GM23338 (cell line): ENCODE measurements at places on chromosomes 12 and 14.
A peak's percentile ranks its signal among the peaks of the same experiment; 100 is the strongest.

- DNase-seq: no peak
Observed at GRCh38 chr14:85471744-85472143, 58.2 kb upstream of the FLRT2 start.

DNA sequence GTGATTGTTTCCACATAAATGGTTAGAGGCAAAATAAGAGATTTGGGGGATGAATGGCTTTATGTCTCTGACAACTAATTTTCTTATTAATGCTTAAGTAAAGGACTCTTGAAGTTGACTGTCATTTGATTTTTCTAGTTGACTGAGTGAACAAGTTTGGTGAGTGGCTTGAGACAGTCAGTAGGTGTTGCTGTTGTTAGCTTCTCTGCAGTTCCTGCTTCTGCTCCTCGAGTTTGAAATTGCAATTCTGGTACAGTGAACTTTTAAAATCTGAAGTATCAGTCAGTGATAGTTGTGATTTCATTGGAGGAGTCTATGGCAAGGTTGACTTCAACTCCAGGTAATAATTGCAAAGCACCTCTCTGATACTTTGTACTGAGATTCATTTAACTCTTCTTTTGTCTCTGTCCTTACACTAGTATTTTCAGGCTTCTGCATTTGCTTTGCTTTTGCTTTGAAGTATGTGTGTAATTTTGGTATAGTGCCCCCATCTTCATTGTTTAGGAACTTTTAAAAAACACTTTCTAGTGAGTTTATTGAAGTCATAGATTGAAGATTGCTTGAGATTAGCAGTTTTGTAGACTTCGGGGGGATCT lies 415.5 kb downstream of the PCNX1 start:
- DNase-seq: no peak

DNA sequence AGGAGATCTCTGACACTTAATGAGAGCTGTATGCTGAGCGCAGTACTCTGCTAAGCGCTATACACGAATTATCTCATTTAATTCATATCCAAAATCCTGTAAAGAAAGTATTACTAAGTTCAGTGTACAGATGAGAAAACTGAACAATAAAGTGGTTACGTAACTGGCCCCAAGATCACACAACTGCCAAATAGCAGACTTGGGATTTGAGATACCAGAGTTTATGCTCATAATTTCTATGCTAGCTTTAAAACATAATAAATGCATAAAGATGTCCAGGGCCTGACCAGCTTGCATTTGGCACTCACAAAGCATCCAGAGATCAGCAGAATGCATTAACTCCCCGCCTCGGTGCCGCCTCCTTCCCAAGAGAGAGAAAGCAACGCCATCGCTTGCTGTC lies 83.2 kb upstream of the PWP1 start:
- DNase-seq: no peak

- DNase-seq: no peak
Observed at GRCh38 chr12:92295523-92295922, 149.9 kb upstream of the BTG1 start.

GRCh38 chr12:53224897-53225634 lies 6.9 kb downstream of the RARG start:
- peak; percentile 33 for DNase-seq

- no peak for DNase-seq
Observed at GRCh38 chr14:54665946-54666345, 99.0 kb downstream of the SAMD4A start.

DNA sequence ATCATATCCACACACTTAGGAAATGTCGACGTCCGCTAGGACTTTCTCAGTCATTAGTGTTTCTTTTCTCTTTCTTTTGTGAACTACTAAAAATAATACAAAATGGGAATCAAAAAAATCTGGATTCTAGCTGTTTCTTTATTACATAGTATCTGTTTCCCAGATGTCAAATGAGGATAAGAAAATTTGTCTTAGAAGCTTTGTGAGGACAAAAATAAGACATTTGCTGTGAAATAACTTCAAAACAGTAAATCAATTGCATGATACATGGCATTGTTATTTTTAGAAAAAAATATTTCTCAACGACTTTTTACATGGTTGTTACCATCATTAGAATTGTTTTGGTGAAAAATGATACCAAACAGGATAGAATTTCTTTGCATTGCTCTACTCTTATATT lies 71.4 kb upstream of the IFNG-AS1 start:
- DNase-seq: no peak

DNA sequence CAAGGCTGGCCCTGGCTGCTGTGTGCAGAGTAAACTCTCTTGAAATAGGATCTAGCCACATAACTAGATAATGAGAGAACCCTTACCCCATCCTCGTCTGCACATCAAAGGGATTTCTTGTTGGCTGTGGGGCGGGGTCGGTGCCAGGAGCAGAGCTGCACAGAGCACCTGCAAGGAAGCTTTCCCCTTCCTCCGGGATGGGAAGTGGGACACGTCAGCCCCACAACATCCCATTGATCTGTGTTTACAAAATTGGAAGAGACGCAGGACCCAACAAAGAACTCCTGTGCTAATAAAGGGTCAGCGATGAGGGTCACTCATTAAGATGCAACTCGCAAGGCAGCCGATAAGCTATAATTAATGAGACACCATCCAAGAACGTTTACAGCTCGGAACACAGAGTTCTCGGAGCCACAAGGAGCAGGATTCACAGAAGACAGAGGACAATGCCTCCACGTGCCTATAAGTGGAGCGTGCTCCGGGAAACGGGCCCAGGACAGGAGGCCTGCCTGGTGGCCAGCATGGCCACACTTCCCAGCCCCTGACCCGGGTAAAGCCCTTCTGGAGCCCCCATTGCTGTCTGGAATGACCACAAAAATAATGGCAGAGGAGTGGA lies 171.5 kb downstream of the SLC15A4 start:
- no peak for DNase-seq

GRCh38 chr14:76309572-76310162 lies 66.3 kb upstream of the ESRRB start:
- DNase-seq: no peak

DNA sequence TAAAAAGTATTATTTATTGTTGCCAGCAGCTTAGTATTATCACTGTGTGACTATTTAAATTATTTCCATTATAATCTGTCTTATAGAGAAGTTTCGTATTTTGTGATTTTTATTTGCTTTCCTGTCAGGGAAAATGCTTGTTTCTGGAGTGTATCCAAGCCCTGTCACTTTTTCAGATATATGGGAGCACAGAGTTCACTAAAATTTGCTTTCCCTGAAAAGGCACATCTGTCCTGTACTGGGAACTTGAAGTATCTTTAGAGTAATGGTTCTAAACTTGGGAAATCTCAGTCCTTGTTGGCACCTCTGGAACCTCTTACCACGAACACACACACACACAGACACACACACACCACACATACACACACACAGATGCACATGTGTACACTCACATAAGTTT lies 39.3 kb upstream of the SSTR1 start:
- DNase-seq: no peak

GRCh38 chr12:15726027-15726877 lies 62.9 kb downstream of the EPS8 start:
- no peak for DNase-seq

DNA sequence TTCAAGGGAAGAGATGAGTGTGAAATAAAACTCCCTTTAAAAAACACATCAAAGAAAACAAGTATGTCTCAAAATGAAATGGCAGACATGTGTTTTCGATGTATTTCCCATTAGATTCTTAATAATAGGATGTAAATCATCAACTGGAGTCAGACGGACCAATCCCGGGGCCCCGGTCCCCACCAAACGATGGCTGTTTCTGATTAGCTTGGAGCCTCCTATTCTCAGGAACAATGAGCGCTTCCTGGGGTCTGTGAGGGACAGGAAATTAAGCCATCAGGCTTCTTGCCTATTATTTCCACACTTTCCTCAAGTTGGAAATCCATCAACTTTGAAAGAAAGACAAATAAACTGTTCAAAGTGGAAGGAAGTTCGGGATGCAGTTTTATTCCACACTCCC lies 179.4 kb downstream of the EFCAB11 start:
- DNase-seq: no peak

- no peak for DNase-seq
Observed at GRCh38 chr12:79326663-79327062, 364.1 kb downstream of the PAWR start.

DNA sequence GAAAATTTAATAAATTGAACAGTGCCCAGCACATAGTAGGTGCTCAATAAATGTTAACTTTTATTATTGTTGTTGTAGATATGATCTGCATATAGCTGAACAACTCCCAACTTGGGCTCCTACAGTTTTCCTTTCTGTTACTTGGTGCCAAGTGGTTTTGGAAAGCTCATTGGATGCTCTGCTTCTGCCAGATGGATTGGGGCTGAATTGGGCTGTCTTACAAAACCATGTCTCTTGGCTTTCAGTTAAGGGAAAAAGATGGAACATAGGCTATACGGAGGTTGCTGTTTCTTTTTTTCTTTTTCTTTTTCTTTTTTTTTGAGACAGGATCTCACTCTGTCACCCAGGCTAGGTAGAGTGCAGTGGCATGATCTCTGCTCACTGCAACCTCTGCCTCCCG lies 140.7 kb upstream of the PWP1 start:
- DNase-seq: no peak

DNA sequence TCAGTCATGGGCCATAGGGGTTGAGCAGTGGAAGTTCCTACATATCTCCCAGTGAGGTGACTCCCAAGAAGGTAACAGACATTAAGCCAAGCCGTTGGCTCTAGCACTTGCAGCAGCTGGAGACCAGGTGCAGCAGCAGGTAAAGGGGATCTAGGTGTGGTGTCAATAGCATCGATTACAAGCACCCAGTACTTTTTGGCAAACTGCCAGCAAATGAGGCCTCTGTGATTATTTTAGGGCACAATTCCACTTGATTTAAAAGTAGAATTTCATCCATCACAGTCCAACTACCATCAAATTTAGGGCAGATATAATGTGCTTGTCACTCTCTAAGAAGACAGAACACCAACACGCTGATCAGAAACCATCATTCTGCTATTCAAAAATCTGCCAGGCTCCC lies 224.1 kb upstream of the EGLN3 start:
- DNase-seq: no peak

DNA sequence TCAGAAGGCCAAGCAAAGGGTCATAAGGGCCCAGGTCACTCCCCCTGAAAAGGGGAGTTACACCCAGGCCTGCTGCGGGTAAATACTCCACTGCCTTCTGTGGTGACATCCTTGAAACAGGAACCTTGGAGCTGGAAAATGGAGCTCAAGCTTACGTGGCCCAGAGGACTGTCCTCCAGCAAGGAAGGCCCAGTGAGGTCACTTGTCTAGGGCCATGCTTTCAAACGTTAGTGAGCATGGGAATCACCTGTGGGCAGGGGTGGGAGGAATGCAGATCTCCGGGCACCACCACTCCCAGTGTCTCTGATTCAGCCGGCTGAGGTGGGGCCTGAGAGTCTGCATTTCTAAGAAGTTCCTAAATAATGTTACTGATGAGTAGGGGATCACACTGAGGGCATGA lies 140.5 kb upstream of the CCND2 start:
- DNase-seq: no peak

- DNase-seq: peak; percentile 43
Observed at GRCh38 chr12:121926874-121927706, 8.7 kb downstream of the CFAP251 start.

DNA sequence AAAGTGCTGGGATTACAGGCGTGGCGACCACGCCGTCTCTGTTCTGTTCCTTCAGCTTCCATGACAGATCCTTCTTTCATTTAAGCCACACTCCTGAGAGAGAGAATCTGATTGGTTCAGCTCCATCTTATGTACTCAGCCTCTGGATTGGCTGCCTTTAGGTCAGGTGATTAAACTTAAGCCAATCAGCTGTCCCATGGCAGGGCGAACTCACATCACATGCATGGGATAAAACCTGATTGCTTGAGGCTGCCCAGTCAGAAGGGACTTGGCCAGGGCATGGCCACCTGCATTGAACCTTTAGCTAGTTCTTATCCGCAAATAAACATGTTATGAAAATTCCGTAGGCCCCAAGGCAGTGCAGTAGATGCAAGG lies 274.2 kb downstream of the SUDS3 start:
- DNase-seq: no peak
